ENCODE measurements at places on chromosomes 1 and 21. TPM values are rescaled to one million over a fixed set of nuclear protein-coding genes. Genes with fewer than 3 reads are reported as not detected.

- no peak for DNase-seq
- no peak overlapping the region for H3K27ac ChIP-seq
- no peaks in the 10 kb centered on the region for H3K36me3 ChIP-seq
Observed at GRCh38 chr1:15196069-15196468, 42.5 kb downstream of the TMEM51 start.

DNA sequence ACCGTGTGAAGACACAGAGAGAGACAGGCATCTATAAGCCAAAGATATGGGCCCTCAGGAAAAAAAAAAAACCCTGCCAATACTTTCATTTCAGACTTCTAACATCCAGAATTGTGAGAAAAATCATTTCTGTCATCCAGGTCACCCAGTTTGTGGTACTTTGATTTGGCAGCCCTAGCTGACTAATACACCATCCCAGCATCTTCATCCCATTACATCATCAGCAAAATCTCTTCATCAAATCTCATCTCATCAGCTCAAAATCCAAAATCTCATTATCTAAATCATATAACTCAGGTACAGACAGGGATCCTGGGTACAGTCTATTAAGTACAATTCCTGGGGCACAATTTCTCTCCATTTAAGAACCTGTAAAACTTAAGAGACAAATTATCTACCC lies 51.9 kb upstream of the GJA8 start:
- H3K27me3 ChIP-seq = no peaks in the 10 kb centered on the region
- no peak overlapping the region for H3K27ac ChIP-seq
- no peak for DNase-seq
- no peak overlapping the region for H3K4me3 ChIP-seq

DNA sequence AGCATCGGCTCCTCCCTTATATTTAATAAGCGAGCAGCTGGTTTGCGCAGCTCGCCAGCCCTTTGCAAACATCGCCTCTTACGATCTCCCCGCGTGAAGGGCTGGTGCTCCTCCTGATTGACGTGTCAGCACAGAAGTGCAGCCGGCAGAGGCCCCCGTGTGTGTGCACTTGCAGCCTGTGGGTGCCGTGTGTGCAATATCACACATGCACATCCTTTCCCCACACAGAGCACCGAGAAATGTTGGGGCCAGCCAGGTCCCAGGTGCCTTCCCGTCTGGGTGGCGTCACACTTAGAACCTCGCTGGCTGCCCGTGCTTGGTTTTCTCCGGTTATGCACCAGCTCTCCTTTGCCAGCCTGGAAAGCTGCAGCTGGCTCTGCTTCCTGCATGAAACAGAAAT lies 126.6 kb upstream of the AJAP1 start:
- H3K36me3 ChIP-seq = no peaks in the 10 kb centered on the region
- no peaks in the 10 kb centered on the region for H3K4me1 ChIP-seq
- no peaks in the 10 kb centered on the region for H3K27me3 ChIP-seq
- no peak overlapping the region for H3K27ac ChIP-seq
- H3K4me3 ChIP-seq = no peak overlapping the region

- DNase-seq = peak; percentile 96
- peak within 1 kb of the TSS; percentile 83 for H3K27ac ChIP-seq
- no peaks in the 10 kb centered on the region for H3K27me3 ChIP-seq
- H3K4me1 ChIP-seq = peaks cover 19% of the 10 kb centered on the region
Observed at GRCh38 chr1:44775078-44775929, at the start of gene RPS8. Gene RPS8 (plus strand): TSS chr1:44775540. CDS start chr1:44775597, 57 bp downstream.

DNA sequence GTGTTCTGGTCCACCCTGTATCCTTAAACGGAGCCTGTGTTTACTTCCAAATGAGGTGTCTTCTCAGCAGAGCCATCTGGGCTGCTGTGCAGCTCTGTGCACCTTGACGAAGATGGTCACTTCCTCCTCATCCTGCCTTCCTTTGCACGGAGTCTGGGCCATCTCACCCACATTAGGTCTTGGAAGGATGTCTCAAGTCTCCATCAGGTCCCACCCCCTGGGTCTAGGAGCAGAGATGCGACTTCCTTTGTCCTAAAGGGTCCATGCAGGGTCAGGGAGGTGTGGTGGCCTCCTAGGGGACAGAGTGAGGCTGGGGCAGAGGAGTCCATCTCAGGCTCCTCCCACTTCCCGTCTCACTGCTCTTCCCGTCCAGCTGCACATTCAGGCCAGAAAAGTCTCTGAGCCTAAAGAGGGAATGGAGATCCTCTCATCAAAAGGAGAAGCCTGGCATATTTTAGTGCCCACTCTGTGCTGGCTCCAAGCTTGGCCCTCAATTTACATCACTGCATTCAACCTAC lies 209.2 kb downstream of the MATN1 start:
- no peaks in the 10 kb centered on the region for H3K27me3 ChIP-seq
- no peak overlapping the region for H3K27ac ChIP-seq
- no peak overlapping the region for H3K4me3 ChIP-seq
- no peaks in the 10 kb centered on the region for H3K36me3 ChIP-seq

DNA sequence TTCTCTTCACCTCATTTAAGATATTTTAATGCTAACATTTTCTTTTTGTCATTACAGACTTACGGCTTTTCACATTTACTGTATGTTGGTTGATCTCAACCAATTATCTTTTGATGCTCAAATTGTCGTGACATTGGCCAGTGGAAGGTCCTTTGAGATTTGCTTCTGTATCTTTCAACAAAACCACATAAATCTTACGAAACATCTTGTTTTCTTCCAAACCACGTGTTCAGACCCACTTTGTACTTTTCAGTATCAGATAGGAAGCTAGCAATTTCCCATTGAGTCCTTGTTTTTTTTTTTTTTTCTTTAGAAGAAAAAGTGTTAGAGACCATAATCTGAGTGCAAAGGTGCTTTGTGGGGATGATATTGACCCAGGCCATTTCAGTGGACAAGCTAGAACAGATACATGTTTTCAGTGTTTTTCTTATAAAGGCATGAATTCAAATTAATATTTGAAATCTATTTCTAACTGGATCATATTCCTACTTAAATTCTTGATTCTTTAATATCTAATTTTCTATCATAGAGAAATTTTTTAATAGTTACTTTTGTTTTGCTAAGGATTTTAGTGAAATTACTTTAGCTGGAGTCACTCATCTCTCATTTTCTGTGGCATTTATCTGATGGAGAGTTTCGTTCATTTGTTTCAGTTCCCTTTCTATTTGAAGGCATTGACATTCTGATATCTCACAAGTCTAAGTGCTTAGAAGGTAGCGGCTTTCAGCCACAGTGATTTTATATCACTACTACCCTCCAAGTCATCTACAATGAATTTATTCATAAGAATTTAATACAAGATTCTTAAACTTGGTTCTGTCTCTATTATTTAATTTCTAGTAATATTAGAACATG lies 26.7 kb downstream of the ATG4C start:
- H3K36me3 ChIP-seq = no peaks in the 10 kb centered on the region
- DNase-seq = no peak
- no peaks in the 10 kb centered on the region for H3K4me1 ChIP-seq

GRCh38 chr21:14846621-14847020 lies 218.2 kb downstream of the NRIP1 start:
- no peaks in the 10 kb centered on the region for H3K36me3 ChIP-seq
- no peak for DNase-seq
- H3K4me3 ChIP-seq = no peak overlapping the region
- no peaks in the 10 kb centered on the region for H3K27me3 ChIP-seq
- no peaks in the 10 kb centered on the region for H3K4me1 ChIP-seq

DNA sequence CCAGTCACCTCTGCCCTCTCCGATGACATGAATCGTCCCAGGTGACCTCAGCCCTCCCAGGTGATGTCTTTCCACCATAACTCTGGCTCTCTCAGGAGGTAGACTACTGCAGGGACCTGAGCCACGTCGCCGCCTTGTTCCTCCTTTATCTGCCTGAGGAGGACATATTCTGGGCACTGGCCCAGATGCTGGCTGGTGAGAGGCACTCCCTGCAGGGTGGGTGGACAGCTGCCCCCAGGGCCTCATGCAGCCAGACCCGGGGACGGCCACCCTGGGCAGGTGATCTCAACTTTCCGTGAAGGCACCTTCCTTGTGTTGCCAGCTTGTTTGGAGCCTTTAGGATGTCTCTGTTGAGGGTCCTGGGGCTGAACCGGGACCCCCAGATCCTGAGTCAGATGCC lies 13.9 kb upstream of the ZBTB17 start:
- H3K4me1 ChIP-seq = no peaks in the 10 kb centered on the region

- H3K27me3 ChIP-seq = no peaks in the 10 kb centered on the region
- DNase-seq = no peak
- no peaks in the 10 kb centered on the region for H3K36me3 ChIP-seq
- no peaks in the 10 kb centered on the region for H3K4me1 ChIP-seq
- no peak overlapping the region for H3K27ac ChIP-seq
Observed at GRCh38 chr1:170483051-170483450, 48.9 kb upstream of the GORAB start.

GRCh38 chr1:187465441-187465840 lies 636.7 kb downstream of the PLA2G4A start:
- H3K36me3 ChIP-seq = no peaks in the 10 kb centered on the region
- H3K27ac ChIP-seq = no peak overlapping the region
- H3K4me1 ChIP-seq = no peaks in the 10 kb centered on the region
- no peak overlapping the region for H3K4me3 ChIP-seq
- H3K27me3 ChIP-seq = no peaks in the 10 kb centered on the region
- DNase-seq = no peak

GRCh38 chr1:167517535-167518330 lies 596 bp downstream of the CD247 start:
- no peak for DNase-seq
- H3K4me3 ChIP-seq = no peak overlapping the region
- no peak overlapping the region for H3K27ac ChIP-seq

- H3K4me1 ChIP-seq = peaks cover 13% of the 10 kb centered on the region
- H3K27ac ChIP-seq = no peak overlapping the region
- DNase-seq = no peak
- no peaks in the 10 kb centered on the region for H3K36me3 ChIP-seq
- H3K4me3 ChIP-seq = no peak overlapping the region
Observed at GRCh38 chr1:46607345-46608130, 3.5 kb upstream of the MKNK1 start.

GRCh38 chr1:44437107-44437716 lies 32.2 kb downstream of the RNF220 start:
- H3K4me1 ChIP-seq = no peaks in the 10 kb centered on the region
- no peak overlapping the region for H3K4me3 ChIP-seq
- no peak for DNase-seq
- no peaks in the 10 kb centered on the region for H3K27me3 ChIP-seq

DNA sequence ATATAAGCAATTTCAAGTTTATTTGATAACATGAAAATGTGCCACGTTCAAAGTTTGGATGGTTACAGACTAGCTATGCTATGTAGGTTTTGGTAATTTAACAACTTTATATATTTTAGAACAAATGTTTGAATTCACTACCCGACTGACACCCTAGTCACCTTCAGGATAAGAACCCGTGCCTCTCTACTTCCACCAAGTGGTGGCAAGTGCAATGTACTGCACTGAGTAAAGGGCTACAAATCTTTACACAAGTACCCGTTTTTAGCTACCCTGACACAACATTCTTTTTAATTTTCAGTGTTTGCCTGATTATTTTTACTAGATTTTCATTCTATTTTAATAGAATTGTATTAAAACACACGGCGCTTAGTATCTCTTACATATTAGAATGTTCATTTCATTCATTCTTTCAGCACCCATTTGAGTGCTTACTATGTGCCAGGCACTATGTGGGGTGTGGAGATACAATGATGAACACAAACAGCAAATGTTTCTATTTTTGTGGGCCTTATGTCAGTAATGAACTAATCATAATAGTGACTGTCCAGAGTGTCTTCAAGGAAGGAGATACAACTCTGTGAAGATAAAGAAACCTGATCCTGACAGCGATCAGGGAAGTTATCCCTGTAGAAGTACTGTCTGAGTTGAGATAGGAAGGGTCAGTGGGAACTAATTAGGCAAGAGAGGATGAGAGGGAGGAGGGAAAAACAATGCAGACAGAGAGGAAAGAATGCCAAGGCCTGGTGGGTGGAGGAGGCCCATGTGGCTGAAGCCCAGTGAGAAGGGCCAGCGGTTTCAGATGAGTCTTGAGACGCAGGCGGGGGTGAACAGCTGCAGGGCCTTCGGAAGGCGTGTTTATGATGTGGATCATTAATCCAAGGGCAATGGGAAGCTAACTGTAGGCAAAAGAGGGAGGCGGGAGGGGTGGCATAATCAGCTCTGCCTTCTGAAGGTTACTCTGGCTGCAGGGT lies 3.8 kb downstream of the LCA5L start:
- no peak overlapping the region for H3K27ac ChIP-seq
- H3K36me3 ChIP-seq = no peaks in the 10 kb centered on the region
- H3K4me3 ChIP-seq = no peak overlapping the region
- H3K27me3 ChIP-seq = no peaks in the 10 kb centered on the region
- DNase-seq = no peak
- H3K4me1 ChIP-seq = no peaks in the 10 kb centered on the region

DNA sequence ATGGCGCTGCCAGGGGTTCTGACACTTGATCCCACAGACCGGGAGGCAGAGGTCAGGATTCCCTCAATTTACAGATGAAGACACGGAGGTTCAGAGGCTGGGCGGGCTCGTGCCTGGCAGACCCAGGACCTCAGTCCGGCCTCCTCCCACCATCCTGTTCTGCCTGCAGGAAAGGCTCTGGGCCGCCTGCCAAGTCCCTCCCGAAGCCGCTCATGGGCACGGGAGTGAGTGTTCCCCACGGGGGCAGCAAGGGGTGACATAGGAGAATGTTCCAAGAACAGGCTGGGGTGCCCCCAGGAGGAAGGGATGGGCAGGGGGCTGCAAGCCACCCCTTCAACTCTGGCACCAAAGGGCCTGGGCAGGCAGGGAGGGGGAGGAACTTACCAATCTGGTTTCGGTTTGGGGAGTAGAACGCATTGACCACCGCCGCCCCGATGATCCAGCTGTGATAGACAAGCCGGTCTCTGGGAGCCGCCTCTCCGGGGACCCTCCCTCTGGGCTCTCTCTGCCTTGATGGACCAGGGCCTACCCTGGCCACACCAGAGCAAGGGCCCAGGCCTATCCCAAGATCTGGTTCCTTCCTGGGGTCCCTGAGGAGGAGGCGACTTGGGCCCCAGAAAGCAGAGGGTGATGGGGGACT lies 7.5 kb downstream of the PRXL2B start:
- no peaks in the 10 kb centered on the region for H3K27me3 ChIP-seq
- peak; percentile 75 for DNase-seq
- peaks cover 12% of the 10 kb centered on the region for H3K4me1 ChIP-seq
- no peak overlapping the region for H3K4me3 ChIP-seq
- H3K27ac ChIP-seq = no peak overlapping the region

- peak overlapping the region; percentile 73 for H3K27ac ChIP-seq
- no peaks in the 10 kb centered on the region for H3K27me3 ChIP-seq
- H3K4me3 ChIP-seq = no peak overlapping the region
- H3K36me3 ChIP-seq = no peaks in the 10 kb centered on the region
- peaks cover 74% of the 10 kb centered on the region for H3K4me1 ChIP-seq
Observed at GRCh38 chr1:54287801-54288211, 87.8 kb downstream of the MRPL37 start.

Gene CCDC185
- total RNA-seq = 17.2 TPM

Gene CNIH3
- total RNA-seq = 8.5 TPM

Gene ADORA1
- 68.6 TPM for total RNA-seq

Gene ARHGEF11
- total RNA-seq = 113 TPM

Gene KIF2C
- 53.5 TPM for total RNA-seq

Gene ACOT11
- total RNA-seq = 19.1 TPM

Gene HSPG2
- total RNA-seq = 54.2 TPM

Gene SELP
- total RNA-seq = 1.7 TPM

Gene DCST1
- 4.5 TPM for total RNA-seq
